ENCODE measurements at places on chromosomes 13 and 19. TPM values are rescaled to one million over a fixed set of nuclear protein-coding genes. Genes with fewer than 3 reads are reported as not detected.
A peak's percentile ranks its signal among the peaks of the same experiment; 100 is the strongest.

DNA sequence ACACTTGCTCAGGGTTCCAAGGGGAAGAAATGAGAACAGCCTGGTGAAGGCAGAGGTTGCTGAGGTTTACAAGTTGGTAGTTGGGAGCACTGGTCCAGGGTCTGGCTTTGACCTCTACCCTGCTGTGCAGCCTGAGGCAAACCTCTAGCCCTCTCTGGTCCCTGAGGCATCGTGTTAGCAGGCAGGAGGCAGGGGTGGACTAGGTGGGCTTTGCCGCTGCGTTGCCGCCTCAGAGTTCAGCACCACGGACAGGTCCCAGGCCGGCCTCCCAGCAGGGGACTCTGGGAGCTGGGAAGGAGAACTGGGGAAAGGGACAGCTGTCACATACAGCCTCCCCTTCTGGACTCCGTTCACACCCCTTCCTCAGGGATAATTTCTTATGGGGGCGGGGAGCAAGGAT lies 3.1 kb downstream of the NCAN start:
- H3K4me1 ChIP-seq, result no peaks in the 10 kb centered on the region
- peaks cover 75% of the 10 kb centered on the region for H3K27me3 ChIP-seq
- DNase-seq, result no peak
- H3K36me3 ChIP-seq, result no peaks in the 10 kb centered on the region
- H3K27ac ChIP-seq, result no peak overlapping the region

GRCh38 chr19:12840091-12841079 lies 2.1 kb downstream of the MAST1 start:
- H3K36me3 ChIP-seq, result no peaks in the 10 kb centered on the region
- peaks cover 98% of the 10 kb centered on the region for H3K27me3 ChIP-seq
- no peak overlapping the region for H3K27ac ChIP-seq
- H3K4me3 ChIP-seq, result peak overlapping the region; percentile 8
- peak; percentile 84 for DNase-seq

- H3K4me1 ChIP-seq, result peaks cover 27% of the 10 kb centered on the region
- no peaks in the 10 kb centered on the region for H3K36me3 ChIP-seq
- H3K27ac ChIP-seq, result peak overlapping the region; percentile 25
- no peak overlapping the region for H3K4me3 ChIP-seq
- no peak for DNase-seq
- H3K27me3 ChIP-seq, result no peaks in the 10 kb centered on the region
Measured at GRCh38 chr19:18645035-18645511, 8.2 kb downstream of the KLHL26 start.

DNA sequence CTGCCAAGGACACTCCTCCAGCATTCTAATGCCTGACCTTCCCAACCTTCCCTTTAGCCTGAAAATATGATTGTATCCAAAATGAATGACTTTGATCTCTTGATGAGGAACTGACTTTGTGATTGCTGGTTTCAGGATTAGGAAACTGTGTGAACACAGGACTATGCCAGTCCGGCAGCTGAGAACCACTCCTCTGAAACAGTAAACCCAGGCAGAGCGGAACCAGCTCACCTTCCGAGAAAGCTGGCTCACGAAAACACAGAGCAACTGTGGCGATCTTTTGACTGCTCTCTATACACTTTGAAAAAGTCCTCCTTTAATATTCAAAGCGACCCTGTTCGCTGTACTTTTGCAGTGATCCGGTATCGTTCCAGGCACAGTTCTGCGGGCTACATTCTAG lies 258.8 kb upstream of the IRS2 start:
- no peaks in the 10 kb centered on the region for H3K27me3 ChIP-seq
- no peak for DNase-seq
- H3K4me3 ChIP-seq, result no peak overlapping the region
- no peaks in the 10 kb centered on the region for H3K36me3 ChIP-seq
- no peak overlapping the region for H3K27ac ChIP-seq

DNA sequence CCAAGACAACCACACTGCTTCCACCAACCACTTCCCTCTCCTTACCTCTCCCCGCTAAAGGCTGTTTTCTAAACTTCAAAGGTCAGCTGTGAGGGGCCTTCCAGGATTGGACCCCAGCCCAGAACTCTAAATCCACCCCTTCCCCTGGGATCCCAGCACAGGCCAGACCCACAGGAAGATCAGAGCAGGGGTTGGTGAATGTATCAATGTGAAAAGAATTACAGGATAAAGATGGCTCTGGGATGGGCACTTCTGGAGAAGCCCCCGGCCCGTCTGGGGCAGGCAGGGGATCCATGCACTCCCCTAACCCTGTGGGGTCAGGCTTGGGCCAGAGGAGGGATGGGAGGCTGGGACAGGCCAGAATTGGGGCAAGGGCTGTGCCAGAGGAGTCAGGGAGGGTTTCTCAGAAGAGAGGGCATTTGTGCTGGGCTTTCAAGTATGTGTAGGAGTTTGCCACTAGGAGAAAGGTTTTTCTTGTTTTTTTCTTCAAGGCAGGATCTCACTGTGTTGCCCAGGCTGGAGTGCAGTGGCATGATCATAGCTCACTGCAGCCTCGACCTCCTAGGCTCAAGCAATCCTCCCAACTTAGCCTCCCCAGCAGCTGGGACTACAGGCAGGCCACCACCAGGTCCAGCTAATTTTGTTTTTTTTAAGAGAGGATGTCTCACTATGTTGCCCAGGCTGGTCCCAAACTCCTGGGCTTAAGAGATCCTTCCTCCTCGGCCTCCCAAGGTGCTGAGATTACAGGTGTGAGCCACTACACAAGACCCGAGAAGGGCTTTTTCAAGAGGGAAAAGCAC lies 1.0 kb upstream of the MEF2B start:
- DNase-seq, result no peak
- H3K27me3 ChIP-seq, result no peaks in the 10 kb centered on the region
- no peak overlapping the region for H3K4me3 ChIP-seq
- no peaks in the 10 kb centered on the region for H3K36me3 ChIP-seq
- peaks cover 7% of the 10 kb centered on the region for H3K4me1 ChIP-seq
- H3K27ac ChIP-seq, result no peak overlapping the region

DNA sequence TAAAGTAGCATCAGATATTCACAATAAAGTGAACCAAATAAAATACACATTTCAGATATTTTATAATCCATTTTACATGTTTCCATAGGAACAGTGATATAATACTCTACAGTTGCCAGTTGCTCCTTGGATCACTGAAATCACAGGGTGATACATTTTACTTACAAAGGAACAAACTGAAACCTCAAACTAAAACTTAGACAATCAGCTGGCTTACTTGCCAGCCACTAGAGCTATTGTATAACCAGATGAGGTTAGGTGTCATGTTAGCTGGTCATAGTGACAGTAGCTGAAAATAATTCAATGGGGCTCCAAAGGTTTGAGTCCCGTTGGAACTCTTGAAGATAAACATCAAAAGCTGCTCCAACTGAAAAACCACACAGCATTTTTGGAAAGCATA lies 274.6 kb downstream of the ITGBL1 start:
- no peaks in the 10 kb centered on the region for H3K27me3 ChIP-seq
- H3K4me3 ChIP-seq, result no peak overlapping the region
- H3K4me1 ChIP-seq, result no peaks in the 10 kb centered on the region
- no peak overlapping the region for H3K27ac ChIP-seq
- no peak for DNase-seq
- H3K36me3 ChIP-seq, result no peaks in the 10 kb centered on the region

The FBN3 gene
- not detected for total RNA-seq

The OSCAR gene
- not detected for total RNA-seq

The KLK3 gene
- total RNA-seq, result 6.0 TPM

The NACC1 gene
- total RNA-seq, result 35.0 TPM

The RUBCNL gene
- 14.2 TPM for total RNA-seq

Data from transverse colon (tissue), 4 donors.